NCI-H460 (cell line): ENCODE measurements at places on chromosomes 6 and 20.
A peak's percentile ranks its signal among the peaks of the same experiment; 100 is the strongest.

DNA sequence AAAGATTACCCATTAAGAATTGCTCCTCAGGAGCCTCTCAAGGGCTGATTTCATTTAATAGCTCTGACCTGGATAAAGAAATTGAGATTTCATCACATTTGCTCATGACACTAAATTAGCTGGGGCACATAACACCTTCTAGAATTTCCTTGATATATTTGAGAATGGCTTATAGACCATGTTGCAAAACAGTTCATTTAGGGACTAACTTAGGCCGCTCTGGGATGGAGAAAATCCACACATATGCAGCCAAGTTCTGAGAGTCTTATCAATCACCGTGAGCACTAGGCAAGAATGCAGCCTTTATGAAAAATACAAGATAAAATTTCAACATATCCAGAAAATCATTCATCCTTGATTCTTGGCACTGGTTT lies 91.0 kb upstream of the MCHR2 start:
- no peak for DNase-seq

DNA sequence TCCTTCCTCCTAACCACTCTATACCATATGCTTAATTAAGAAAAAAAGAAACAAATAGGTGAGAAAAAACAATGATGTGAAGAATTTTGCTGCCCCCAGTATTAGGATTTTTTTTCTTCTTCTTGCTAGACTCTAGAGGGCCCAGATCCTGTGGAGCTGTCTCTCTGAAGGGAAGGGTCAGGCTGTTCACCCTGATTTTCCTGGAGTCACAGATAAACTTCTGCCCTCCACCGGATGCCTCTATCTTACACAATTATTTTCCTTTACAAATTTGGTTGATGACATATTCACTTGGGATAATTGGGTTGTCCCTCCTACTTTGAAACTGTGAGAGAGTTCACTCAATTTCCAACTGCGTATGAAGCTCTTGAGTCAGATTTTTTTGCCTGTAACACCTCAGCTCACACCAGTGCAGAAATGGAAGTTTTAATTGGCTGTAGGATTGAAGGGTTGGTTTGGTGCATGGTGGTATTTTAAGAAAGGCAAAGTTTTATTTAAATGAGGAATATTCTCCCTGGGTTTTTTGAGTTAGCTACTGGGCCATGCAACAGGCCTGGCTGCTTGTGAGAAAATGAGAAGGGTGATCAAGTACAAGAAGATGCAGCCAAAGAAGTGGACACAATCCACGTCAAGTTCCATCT lies 73.7 kb upstream of the ESR1 start:
- no peak for DNase-seq

- DNase-seq, result no peak
These were observed 41.5 kb upstream of the ADGRF1 start for GRCh38 chr6:47083586-47084047.

DNA sequence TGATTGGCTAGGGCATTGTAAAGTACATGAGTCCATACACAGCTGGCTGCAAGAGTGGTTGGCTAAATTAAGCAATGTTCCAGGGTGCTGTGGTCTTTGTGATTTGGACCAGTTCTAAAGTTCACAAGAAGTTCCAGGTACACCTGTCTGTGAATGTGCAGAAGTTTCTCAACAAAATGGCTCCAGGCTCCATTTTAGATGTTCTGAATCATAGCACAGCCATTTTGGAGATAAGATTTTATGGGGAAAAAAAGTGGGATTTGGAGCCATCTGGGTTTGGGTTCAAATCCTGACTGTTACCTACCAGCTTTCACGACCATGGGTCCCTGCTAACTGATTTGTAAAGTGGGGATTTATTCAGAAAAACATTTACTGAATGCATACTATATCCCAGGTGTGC lies 82.1 kb downstream of the GRM1 start:
- no peak for DNase-seq

GRCh38 chr20:46592580-46593362 lies 42.3 kb upstream of the OCSTAMP start:
- DNase-seq, result no peak

DNA sequence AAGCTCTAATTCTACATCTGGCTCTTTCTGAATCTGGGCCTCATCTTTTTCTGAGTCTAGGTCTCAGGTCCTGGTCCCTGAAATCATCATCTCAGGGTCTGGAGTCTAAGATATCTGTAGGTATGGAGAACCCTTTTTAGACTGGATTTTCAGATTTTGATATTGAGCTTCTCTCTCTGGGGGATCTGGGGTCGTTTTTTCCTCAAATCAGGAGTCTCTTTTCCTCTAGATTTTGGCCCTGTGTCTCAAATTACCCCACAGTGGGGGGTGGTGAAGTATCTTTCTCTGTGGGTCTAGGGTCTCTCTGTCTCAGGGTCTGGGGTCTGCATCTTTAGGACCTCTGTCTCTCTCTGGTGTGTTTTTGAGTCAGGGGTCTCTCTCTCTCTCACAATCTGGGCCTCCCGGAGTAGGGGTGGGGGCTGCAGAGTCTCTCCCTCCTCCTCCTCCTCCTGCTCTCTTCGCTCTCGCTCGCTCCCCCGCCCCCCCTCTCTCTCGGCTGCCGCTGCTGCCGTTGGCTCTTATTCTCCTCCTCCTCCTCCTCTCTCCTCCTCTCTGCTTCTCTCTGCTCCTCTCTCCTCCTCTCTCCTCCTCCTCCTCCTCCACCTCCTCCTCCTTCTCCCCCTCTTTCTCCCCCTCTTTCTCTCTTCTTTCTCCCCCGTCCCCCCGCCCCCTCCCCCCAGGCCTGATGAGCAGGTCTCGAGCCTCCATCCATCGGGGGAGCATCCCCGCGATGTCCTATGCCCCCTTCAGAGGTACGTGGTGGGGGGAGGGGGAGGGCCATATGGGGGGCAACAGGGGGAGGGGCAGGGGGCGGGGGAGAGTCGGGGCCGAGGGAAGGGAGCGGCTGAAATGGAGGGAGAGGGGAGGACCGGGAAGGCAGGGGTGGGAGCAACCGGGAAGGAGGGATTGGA lies at the start of gene SYNGAP1:
Gene SYNGAP1, plus strand, starts transcription at position 486 of the 911 bp plus-strand sequence. Its CDS starts 200 bp downstream, at position 686.
- no peak for DNase-seq

- no peak for DNase-seq
These were observed 80.5 kb downstream of the CEBPB start for GRCh38 chr20:50271176-50271575.

GRCh38 chr6:39314273-39314795 lies at the start of gene KCNK17:
KCNK17 (minus strand) TSS chr6:39314419; CDS start chr6:39314320, 99 bp downstream.
- DNase-seq, result no peak

DNA sequence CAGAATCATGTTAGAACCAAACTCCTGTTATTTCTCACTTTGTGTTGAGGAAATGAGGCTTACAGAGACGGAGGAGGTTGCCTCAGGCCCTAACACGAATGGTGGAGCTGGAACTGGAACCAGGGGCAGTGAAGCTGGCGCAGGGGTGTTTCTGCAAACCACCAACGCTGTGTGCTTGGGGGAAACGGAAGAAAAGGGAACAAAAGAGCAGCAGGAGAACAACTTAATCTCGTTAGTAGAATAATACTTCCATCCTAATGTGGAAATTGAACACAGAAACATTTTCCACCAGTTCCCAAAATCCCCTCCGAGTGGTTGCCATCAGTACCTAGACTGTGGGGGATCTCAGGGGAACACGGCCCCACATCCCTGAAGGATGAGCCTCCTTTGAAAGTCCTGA lies 103.4 kb upstream of the FRMD1 start:
- no peak for DNase-seq

- DNase-seq, result no peak
These were observed 54.0 kb downstream of the RIN2 start for GRCh38 chr20:19812056-19812455.

GRCh38 chr6:1602049-1602713 lies 7.5 kb upstream of the FOXC1 start:
- DNase-seq, result no peak

- DNase-seq, result no peak
These were observed 152.2 kb upstream of the SOX4 start for GRCh38 chr6:21441386-21441785.

DNA sequence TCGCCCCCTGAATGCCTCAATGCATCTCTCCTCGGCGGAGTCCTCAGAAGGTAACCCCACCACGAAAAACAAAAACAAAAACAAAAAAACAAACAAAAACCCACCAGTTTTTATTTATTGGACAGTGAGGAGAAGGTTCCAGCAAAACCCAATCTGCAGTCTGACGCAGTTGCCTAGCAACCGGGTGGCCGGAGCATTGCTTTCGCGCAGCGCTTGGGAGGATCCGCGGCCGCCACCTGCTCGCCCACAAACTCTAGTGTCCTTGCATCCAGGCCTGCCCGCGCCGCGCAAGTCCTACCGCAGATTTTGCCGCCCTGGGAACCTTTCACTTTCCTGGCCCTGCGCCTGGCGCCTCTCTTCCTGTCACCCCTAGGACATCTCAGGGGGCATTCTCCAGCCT lies 17.6 kb downstream of the TFAP2B start:
- DNase-seq, result no peak

DNA sequence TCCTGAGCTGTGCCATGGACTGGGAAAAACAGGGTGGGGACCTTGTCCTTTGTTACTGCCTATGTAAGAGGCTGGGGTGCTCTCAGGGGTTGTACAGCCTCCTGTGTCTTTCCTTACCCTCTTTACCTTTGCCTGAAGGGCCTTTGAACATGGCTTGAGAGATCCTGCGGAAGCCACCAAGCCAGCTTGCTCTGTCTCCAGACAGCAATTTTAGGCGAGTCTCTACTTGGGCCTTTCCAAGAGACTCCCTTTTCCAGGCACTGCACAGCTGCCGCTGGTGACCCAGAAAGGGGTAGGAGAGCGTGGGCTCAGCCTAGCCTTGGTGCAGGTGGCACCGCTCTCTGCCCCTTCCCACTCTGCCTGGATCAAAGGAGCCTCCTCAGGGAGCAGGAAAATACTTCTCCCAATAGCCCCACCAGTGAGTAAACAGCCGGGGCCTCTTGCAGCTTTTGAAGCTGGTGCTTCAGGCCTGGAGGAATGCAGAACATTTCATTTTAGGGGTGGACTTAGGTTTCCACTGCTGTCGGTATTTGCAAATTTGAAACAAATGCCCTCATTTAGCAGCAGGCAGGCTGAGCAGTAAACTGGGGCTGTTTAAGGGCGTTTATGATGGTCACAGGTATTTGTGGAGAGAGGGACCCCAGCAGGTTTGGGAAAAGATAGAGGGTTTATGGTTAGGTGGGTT lies 13.9 kb downstream of the PTK7 start:
- no peak for DNase-seq

GRCh38 chr20:12570371-12570770 lies 438.4 kb upstream of the SPTLC3 start:
- peak; percentile 2 for DNase-seq

GRCh38 chr20:49808753-49809152 lies 3.9 kb upstream of the SLC9A8 start:
- DNase-seq, result no peak

- no peak for DNase-seq
These were observed 69.2 kb downstream of the PDE7B start for GRCh38 chr6:135920689-135921088.

DNA sequence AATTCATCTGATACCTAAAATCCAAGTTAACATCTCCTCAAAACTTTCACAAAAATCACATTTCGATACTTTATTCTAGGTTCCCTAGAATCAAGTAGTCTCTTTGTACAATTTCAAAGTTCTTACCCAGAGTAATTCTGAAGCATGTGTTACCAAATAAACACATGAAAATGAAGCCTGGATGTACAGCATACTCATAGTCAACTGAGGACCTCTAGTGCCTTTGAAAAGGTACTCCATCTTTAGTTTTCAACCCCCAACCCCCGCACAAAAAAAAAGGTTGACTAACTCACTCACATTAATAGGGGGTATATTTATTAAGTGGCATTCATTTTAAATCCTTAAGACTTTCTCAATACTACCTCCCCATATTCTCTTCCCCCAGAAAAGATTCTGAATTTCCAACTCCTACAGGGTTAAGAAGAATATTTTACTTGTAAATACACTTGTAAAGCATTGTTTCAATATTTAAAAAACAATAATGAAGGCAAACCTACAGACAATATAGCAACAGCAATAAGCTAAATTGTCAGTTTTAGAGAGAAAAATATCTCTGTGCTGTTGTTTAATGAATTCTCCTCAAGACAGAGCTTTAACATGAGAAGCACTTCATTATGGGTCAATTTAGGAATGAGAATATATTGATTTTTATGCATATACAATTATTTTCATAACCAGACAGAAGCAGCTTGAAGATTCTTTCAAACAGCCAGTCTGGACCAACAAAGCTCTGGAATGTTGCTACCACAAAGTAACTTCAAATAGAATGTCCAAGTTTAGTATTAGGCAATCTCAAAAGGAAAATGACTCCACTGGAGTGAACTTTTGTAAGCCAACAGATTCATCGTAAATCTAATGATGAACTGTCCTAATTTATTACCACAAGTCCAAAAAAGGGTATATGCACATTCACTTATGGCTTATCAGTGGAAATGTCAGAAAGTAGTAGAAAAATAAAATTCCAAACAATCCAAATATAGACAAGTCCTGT lies 3.3 kb downstream of the PLN start:
- peak; percentile 36 for DNase-seq

- DNase-seq, result no peak
These were observed 169.7 kb downstream of the ATXN1 start for GRCh38 chr6:16591396-16592222.

DNA sequence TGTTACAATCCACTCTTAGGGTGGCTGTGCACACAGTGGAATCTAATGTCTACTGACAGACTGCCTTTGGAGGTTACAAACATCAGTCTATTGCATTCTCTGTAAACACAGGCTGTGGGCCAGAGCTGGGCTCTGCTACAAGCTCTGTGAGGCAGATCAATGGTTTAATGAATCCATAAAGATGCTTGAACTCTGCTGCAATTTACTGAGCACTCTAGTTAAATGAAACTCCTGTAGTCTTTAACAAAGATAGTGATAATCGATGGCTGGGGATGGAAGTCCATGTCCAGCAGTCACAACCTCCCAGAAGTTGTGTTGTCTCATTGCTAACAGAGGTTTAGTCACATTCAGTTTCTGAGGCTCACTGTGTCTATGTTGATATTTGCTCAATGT lies 50.5 kb downstream of the SOBP start:
- DNase-seq, result no peak

DNA sequence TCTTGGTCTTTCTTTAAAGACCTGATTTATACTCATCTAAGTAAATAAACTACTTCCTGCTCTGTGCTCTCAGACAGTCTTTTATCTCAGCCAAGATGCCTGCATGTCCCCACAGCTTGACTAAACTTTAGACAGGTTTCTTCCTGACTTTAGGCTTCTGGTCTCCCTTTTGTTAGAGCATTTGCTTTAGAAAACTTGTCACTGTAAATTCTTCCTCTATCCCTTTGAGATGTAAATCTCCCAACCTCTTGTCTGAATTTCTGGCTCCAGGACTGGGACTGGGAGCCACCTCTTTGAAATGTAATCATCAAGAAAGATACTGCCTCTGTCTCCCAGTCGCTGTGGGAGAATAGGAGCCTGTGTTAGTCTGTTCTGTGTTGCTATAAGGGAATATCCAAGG lies 739.9 kb downstream of the C6orf118 start:
- no peak for DNase-seq

DNA sequence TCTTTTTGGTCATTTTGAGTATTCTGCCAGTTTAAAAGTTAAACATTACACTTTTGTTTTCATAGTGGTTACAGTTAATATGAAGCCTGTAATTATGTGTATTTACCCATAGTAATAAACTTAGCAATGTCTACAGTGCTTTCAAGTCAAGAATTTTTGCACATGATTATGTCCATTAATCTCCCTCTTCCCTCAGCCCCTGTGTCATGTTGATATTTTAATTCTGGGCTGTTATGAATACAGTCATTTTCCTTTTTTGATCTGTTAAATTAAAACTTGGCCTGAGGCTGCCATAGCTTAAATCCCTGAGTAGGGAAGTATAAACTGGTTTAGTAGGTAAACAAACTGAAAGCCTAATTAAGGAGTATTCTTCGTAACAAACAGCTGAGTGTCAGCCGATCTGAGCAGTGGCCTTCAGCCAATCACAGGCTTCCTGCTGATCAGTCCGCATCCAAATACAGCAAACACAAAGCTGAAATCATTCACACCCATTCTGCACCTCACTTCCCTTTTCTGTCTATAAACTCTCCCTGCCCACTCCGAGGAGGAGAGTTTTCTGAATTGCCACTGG lies 9.5 kb upstream of the SFT2D1 start:
- no peak for DNase-seq
